ENCODE measurements at places on chromosomes 5 and 9. TPM values are rescaled to one million over a fixed set of nuclear protein-coding genes. Genes with fewer than 3 reads are reported as not detected.

DNA sequence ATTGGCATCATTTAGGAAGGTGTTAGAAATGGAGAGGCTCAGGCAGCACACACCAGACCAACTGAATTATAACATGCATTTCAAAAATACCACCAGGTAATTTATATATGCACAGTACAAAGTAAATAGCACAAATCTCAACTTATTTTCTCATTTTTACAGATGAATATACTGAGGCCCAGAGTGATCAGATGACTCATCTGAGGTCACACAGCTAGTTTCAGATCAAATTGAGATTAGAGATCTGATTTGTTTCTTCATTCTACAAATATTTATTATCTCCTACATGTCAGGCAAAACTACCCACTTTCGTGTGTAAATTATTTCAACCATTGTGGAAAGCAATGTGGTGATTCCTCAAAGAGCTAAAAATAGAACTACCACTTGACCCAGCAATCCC, 507.1 kb downstream of the TLE4 start:
- DNase-seq: no peak

- no peak for DNase-seq
Observed at GRCh38 chr5:28808967-28809810, 1770.8 kb upstream of the CDH9 start.

- DNase-seq: no peak
Observed at GRCh38 chr9:76502746-76503145, 43.8 kb downstream of the GCNT1 start.

ADAMTS12 gene
- not detected for total RNA-seq

VCAN gene
- 0.22 TPM for total RNA-seq

DNA sequence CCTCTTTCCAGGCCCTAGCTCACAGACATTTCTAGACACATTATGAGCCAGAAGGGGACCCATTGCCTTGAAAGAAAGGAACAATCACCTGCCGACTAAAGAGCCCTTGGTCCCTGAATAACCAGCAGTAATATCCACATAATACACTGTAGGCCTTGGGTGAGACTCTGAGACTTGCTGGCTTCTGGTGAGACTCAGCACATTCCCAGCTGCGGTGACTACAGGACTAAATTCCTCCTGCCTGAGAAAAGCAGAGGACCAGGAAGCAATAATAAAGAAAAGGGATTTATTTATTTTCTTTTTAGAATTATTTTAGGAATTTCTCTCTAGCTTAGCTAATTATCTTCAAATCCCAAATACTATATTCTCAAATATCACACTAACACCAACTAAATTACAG, 87.8 kb upstream of the RGS7BP start:
- DNase-seq: no peak

- no peak for DNase-seq
Observed at GRCh38 chr5:16812911-16813310, 123.2 kb downstream of the MYO10 start.

SLC25A2 gene
- total RNA-seq: 3.9 TPM

DNA sequence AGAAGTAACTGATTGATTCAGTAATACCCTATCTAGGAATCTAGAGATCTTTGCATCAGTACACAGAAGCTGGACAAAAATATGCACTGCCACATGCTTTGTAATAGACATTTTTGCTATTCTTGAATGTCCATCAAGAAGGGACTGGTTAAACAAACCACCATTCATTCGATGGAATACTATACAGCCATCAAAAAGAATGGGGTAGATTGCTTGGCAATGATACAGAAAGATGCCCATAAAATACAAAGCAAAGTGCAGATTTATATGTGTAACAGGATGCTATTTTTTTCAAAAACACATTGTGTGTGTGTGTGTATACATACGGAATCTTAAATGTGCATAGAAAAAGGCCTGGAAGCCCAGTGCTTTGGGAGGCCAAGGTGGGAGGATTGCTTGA, 7.6 kb downstream of the TNIP1 start:
- DNase-seq: no peak

DNA sequence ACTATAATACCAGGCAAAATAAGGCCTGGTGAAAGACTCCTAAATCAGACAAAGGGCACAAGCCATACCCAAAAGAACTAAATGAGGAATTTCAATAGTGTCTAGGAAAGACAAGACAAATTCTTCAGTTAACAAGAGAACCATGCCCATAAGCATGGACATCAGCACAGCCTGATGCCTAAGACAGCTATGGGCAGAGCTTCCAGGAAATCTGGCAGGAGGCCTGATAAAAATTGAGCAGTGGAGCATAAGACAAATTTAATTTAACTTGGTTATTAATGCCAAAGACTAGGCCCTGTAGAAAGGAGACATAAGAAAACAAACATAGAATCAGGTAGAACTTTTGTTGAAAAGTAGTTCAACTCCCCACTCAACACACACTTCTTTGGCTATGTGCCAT, 17.3 kb downstream of the KLHL3 start:
- DNase-seq: no peak

DNA sequence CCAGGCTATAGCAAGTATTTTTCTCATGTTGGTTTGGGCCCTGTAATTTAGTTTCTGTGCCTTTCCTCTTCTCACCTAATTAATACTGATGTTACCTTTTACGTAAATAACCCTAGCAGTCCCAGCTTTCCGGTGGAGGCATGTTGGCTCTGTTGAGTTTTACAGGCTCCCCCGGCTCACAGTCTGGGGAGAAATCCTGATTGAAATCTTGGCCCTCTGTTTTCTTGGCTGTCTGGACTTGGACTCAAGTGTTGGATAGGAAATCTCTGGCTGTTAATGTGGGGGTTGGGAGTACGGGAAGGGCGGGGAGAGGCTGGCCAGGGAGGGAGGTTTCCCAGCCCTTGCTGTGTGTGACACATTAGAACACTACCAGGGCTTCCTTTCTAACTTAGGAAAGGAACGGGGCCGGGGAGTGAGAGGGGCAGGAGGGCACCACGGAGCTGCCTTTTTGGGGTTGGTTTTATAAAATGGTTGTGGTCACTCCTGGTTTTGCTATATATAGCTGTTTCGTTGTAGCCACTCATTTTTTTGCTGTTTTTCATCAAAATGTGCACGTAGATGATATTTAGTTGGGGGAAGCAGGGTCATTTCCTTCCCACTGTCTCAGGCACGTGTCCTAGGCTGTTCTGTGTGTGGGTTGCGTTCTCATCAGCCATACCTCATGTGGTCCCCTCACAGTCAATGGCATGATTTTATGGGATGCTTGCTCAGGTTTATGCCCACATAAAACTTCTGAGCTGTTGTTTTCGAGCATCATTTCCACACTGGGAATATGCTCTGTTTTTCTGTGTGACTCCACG, 11.0 kb downstream of the TRIO start:
- no peak for DNase-seq

SLC34A1 gene
- total RNA-seq: not detected

- DNase-seq: no peak
Observed at GRCh38 chr5:67983251-67984110, 232.1 kb upstream of the PIK3R1 start.

DNA sequence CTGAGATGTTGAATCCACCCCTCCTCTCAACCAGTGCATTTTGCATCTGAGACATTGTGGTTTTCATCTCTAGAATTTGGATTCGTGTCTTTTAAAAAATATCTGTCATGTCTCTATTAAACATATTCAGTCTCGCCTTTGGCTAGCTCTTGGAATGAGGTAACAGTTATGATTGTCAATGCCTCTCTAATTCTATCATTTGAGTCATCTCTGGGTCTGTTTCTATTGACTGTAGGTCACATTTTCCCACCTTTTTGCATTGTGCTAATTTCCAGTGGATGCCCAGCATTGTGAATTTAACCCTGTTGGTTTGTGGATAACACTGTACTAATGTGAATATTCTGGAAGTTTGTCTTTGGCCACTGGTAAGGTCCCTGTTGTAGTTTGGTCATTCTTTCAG, 8.4 kb upstream of the SLC6A3 start:
- DNase-seq: no peak

- DNase-seq: no peak
Observed at GRCh38 chr5:98179791-98180755, 593.4 kb upstream of the RGMB start.

GFI1B gene
- total RNA-seq: 0.07 TPM

GABRG2 gene
- not detected for total RNA-seq

- no peak for DNase-seq
Observed at GRCh38 chr9:106717686-106718085, 145.3 kb upstream of the ZNF462 start.

DNA sequence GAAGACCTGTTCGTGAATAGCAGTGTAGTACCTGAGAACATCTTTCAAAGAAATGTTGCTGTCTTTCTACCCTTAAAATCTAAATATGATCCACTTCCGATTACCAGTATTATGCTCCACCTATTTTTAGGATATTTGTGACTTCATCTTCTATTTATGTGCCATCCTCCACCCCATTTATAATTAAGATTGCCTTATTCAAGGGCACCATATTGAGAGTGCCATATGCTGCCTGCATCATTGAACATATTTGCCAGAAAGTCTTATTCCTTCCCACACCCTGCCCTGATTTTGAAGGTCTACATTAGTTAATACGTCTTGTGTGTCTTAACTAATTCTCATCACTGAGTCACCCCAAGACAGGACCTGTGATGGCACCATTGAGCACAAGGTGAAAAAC, 1076.7 kb downstream of the CDH12 start:
- DNase-seq: no peak

- peak; percentile 99 for DNase-seq
Observed at GRCh38 chr5:141636413-141637122, at the start of the genes HDAC3 and RELL2. Gene HDAC3 (minus strand): TSS chr5:141636849. CDS start chr5:141636790, 59 bp downstream. Gene RELL2 (plus strand): TSS chr5:141636997. CDS start chr5:141638226, 1,229 bp downstream.

DNA sequence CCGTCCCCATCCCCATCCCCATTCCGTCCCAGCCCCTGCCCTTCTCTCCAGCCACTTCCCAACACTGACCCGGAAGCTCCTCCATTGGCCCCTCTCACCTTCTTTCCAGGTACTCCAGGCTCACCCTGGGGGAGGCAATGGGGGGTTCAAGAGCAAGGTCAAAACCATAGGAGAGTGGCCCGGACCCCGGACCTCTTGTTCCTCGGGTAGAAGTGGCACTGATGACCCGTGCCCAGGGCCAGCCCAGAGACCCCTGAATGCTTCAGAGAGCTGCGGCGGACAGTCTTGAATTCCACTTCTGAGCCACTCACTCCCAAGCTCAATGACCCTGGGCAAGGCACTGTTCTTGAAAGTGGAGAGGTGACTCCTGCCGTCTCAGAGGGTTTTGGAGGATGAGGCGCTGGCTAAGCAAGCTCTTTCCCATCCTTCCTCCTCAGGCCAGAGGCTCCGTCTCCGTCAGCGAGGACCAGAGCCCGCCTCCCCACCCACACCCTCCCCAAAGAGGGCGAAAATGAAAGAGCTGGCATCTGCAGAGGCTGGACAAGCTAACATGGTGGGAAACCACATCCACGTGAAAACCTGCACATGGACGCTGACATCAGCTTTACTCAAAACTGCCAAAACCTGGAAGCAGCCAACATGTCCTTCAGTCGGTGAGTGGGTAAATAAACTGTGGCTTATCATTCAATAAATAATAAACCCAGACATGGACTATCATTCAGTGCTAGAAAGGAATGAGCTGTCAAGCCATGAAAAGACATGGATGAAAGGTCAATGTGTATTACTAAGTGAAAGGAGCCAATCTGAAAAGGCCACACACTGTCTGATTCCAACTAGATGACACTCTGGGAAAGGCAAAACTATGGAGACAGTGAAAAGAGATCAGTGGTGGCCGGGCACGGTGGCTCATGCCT, 27.3 kb upstream of the PHYKPL start:
- DNase-seq: no peak

DNA sequence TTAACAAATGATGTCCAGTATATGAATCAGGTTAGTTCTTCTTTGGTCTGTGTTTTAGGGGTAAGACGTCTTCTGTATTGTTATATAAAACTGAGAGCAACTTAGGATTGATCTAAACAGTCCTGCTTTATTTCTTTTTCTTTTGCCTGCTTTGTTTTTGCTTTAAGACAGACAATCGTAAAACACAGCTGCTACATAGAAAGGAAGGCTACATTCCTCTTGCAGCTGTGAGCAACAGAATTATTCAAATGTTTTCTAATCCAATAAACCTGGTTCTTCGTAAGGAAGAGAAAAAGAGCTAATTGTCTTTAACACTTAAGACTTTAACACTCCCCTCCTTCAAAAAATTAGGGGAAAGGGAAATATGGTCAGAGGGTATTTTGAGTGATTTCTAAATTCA, 14.6 kb downstream of the FGF1 start:
- no peak for DNase-seq

SLC45A2 gene
- total RNA-seq: not detected

MLANA gene
- not detected for total RNA-seq

PCDHB12 gene
- not detected for total RNA-seq

NEK6 gene
- total RNA-seq: 110 TPM

GRCh38 chr5:14674983-14675854, 10.7 kb downstream of the OTULIN start:
- no peak for DNase-seq

GRM6 gene
- total RNA-seq: not detected
